ENCODE measurements at places on chromosomes 12 and 14.
A peak's percentile ranks its signal among the peaks of the same experiment; 100 is the strongest.

GRCh38 chr14:76953311-76953945 is 75.1 kb downstream of the IRF2BPL start:
- DNase-seq, result peak; percentile 16

- no peak for DNase-seq
Measured at GRCh38 chr12:126247936-126248335, 1182.7 kb downstream of the AACS start.

- no peak for DNase-seq
Measured at GRCh38 chr12:52912711-52913430, 8.0 kb upstream of the KRT8 start.

GRCh38 chr14:85217412-85217811 is 312.5 kb upstream of the FLRT2 start:
- DNase-seq, result no peak

- DNase-seq, result no peak
Measured at GRCh38 chr12:57218030-57218853, 1.6 kb downstream of the NXPH4 start.

GRCh38 chr14:53027041-53027440 is 76.2 kb upstream of the FERMT2 start:
- no peak for DNase-seq

GRCh38 chr14:88179716-88180115 is 143.4 kb downstream of the KCNK10 start:
- no peak for DNase-seq

GRCh38 chr14:24880689-24881088 is 169.3 kb downstream of the STXBP6 start:
- DNase-seq, result no peak

Data from stimulated activated CD8-positive, alpha-beta memory T cell treated with anti-CD3 and anti-CD28 coated beads, Interleukin-7, amount 100 ng/mL, for 1 hour (primary cell).